Cardiac atrium fibroblast (primary cell): ENCODE measurements at places on chromosomes 5 and 9. TPM values are rescaled to one million over a fixed set of nuclear protein-coding genes. Genes with fewer than 3 reads are reported as not detected.

The GABRA1 gene
- not detected in 2 replicates for total RNA-seq

The LCN12 gene
- total RNA-seq, result not detected in 2 replicates

The KCNT1 gene
- total RNA-seq, result not detected in 2 replicates

The ACER2 gene
- 10.9 and 11.9 TPM in 2 replicates for total RNA-seq

The ABCA1 gene
- 32.5 and 75.3 TPM in 2 replicates for total RNA-seq

The TBC1D13 gene
- 14.3 and 30.7 TPM in 2 replicates for total RNA-seq

The PTCH1 gene
- total RNA-seq, result 8.3 and 9.0 TPM in 2 replicates

The PAIP1 gene
- total RNA-seq, result 62.1 and 103 TPM in 2 replicates

The MOB3B gene
- 0.16 and 0.18 TPM in 2 replicates for total RNA-seq

The DNAJC18 gene
- total RNA-seq, result 2.3 and 7.8 TPM in 2 replicates

The IGFBPL1 gene
- total RNA-seq, result not detected in 2 replicates

The PGM5 gene
- 0.18 and 0.32 TPM in 2 replicates for total RNA-seq

The PANK3 gene
- total RNA-seq, result 26.9 and 31.9 TPM in 2 replicates

The PRELID2 gene
- 2.9 and 11.9 TPM in 2 replicates for total RNA-seq

The TIMD4 gene
- total RNA-seq, result not detected in 2 replicates

The ROR2 gene
- 31.9 and 33.4 TPM in 2 replicates for total RNA-seq

The SOHLH1 gene
- total RNA-seq, result not detected in 2 replicates

The SLC22A4 gene
- total RNA-seq, result 1.4 and 5.2 TPM in 2 replicates

The PCDHGC5 gene
- 0.54 and 0.65 TPM in 2 replicates for total RNA-seq

The GNG10 gene
- total RNA-seq, result 96.8 and 109 TPM in 2 replicates
